ENCODE measurements at places on chromosomes 16 and 17.

GRCh38 chr17:57379237-57379894 lies 123.0 kb downstream of the MSI2 start:
- no peak for DNase-seq

- DNase-seq = no peak
Measured at GRCh38 chr16:47359478-47359877, 101.4 kb downstream of the ITFG1 start.

GRCh38 chr16:53646506-53646905 lies 57.2 kb downstream of the RPGRIP1L start:
- DNase-seq = no peak

GRCh38 chr16:83937922-83938885 lies 14.8 kb upstream of the OSGIN1 start:
- no peak for DNase-seq

DNA sequence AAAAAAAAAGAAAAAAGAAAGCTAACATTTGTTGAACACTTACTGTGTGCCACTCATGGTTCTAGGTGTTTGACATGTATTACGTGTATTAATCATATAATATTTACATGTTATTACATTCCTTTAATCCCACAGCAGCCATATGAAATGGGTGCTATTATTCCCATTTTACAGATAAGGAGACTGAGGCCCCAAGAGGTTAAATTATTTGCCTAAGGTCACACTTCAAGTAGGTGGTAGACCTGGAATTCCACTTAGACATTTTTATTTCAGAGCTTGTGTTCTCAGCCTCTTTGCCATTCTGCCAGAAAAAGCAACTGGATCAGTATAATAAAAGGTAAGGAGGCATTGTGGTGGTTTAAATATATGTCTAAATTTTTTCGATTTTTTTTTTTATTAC lies 55.1 kb upstream of the HS3ST4 start:
- DNase-seq = no peak

- DNase-seq = no peak
Measured at GRCh38 chr17:8608001-8608400, 22.5 kb downstream of the MYH10 start.

- DNase-seq = no peak
Measured at GRCh38 chr16:80974649-80975376, 31.9 kb downstream of the CMC2 start.

- DNase-seq = no peak
Measured at GRCh38 chr17:54948380-54948779, 20.1 kb downstream of the COX11 start.

DNA sequence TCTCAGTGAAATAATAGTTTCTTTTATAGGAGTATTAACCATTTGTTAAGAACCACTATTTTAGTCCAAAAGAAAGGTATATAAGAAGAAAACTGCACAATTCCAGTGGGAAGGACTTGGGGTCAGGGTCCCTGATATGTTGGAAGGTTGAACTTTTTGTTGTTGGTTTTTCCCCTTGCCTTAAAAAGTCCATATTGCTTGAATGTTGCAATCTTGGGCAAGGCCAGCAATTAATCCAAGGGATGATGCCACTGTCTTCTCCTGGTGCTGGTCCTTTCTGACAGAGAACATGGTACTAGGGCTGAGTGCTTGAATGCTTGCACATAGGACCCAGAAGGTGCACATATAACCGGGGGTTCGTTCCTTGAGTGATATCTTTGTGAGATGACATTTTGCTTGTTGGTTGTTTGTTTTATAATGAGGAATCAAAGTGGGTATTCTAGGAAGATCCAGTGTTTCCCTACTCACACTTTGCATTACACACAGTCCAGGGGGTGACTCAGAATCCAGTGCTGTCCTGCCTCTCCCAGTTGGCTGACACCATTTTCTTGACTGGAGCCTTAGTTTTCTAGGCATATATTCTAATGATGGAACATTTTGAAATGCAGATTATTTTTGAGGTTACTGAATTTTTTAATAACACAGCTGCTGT lies 54.9 kb downstream of the SIAH1 start:
- DNase-seq = no peak

- DNase-seq = no peak
Measured at GRCh38 chr16:68378436-68379415, 67.9 kb downstream of the PRMT7 start.

GRCh38 chr16:67489401-67490083 lies 6.2 kb upstream of the AGRP start:
- no peak for DNase-seq

Measured in activated T-cell treated with anti-CD3 and anti-CD28 coated beads for 1 hour (primary cell).